ENCODE measurements at places on chromosomes 1 and 21. TPM values are rescaled to one million over a fixed set of nuclear protein-coding genes. Genes with fewer than 3 reads are reported as not detected.

The PTGFR gene
- not detected for total RNA-seq

The ADORA1 gene
- total RNA-seq, result 0.11 TPM

The CYYR1 gene
- total RNA-seq, result not detected

The GJA5 gene
- total RNA-seq, result not detected

The ANGPTL7 gene
- total RNA-seq, result not detected

The ANKRD45 gene
- not detected for total RNA-seq

The C1orf87 gene
- total RNA-seq, result not detected

The AADACL4 gene
- not detected for total RNA-seq

The CGN gene
- total RNA-seq, result 0.24 TPM

The NR5A2 gene
- 2.8 TPM for total RNA-seq

The ANKRD34A gene
- 0.14 TPM for total RNA-seq

- no peak for DNase-seq
Observed at GRCh38 chr1:55943012-55943411, 636.4 kb downstream of the PLPP3 start.

GRCh38 chr1:223754681-223755431 is 42.5 kb downstream of the CAPN2 start:
- no peak for DNase-seq

GRCh38 chr1:32250893-32251716 is at the start of gene LCK:
Gene LCK, plus strand, starts transcription at chr1:32251265. Its CDS starts 23,065 bp downstream, at chr1:32274330.
- no peak for DNase-seq

- no peak for DNase-seq
Observed at GRCh38 chr1:152022474-152022873, 14.3 kb downstream of the S100A11 start.

- no peak for DNase-seq
Observed at GRCh38 chr1:223827193-223827663, 18.5 kb downstream of the TP53BP2 start.

DNA sequence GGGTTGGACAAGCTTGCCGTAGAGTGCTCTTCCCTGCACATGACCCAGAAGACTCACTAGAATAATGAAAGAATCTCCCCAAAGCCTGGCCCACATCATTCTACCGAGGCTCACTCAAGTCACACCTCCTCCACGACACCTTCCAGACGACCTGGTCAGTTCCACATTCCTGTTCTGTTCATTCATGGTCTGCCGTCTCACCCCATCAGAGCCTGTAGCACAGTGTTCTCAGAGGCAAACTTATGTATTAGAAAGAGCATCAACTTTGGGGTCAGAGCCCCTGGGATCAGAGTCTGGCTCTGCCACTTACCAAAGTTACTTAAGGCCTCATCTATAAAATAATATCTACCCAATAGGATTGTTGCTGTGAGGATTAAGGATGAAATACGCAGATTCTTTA is 7.5 kb downstream of the OLFML3 start:
- DNase-seq, result no peak

DNA sequence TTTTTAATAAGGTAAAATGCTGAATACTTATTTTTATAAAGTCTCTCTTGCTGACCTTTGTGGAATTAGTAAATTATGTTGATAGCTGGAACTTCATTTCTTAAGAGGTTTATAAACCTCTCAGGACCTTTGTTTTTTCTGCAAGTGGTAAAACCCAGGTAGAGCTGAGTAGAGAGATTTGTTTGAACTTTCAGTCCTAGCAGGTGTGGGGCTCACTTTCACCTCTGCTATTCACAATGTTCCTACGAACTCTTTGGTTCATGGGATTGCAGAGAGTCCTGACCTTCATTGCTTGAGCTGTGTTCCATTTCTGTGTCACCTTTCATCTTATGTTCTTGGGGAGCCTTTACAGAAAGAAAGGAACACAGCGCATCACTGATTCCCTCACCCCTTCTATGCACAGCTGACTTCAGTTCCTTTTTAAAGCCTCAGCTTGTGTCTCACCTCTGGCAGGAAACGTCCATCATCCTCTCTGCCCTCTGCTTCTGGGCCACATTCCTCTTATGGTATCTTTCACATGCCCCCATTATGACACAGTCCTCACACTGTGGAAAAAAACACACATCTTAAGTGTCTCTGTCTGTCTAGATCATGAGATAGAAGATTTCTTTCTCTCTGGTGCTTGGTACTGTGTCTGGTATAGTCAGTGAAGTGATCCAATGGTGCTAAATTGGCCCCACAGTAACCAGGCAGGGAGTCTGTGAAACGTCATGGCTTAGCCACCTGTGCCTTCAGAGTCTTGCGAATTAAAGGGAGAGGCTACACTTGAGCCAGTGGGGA is 262.5 kb upstream of the B3GALT2 start:
- DNase-seq, result no peak

GRCh38 chr1:232890340-232890943 is 60.0 kb upstream of the NTPCR start:
- no peak for DNase-seq

DNA sequence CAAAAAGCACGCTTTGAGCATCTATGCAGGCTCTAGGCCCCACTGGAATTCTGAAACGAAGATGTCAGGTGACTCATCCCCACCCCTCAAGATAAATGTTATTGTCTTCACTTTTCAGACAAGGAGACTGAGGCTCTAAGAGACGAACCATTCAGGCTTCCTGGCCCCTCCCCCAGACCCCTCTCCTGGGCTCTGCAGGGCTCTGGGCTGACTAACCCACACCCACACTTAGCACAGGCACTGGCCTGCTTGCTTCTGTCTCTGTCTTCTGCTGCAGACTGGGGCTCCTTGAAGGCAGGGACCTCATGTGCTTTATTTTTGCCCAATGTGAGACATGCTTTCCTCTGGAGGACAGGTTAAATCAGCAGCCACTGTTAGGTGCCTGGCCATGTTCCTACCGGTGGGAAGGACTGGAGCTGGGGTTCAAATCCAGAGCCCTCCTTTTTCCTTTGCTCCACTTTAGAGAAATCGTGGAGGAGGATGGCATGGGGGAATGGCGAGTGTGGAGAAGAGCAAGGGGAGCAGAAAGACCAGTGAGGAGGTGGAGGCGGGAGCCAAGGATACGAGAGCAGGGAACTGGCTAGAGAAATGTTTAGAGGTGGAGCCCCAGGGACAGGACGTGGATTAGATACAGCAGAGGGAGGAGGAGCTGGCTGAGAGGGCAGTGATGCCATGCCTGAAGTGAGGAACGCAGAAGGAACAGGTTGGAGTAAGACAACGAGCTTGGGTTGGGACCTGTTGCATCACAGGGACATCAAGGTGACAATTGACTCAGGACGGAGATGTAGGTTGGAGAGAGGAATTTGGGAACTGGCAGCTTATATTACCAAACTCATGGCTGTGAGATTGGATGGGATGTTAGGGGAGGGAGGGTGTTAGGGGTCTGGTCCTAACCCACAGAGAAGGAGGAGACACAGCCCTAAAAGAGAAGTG is 1.7 kb downstream of the TMEM125 start:
- DNase-seq, result no peak

DNA sequence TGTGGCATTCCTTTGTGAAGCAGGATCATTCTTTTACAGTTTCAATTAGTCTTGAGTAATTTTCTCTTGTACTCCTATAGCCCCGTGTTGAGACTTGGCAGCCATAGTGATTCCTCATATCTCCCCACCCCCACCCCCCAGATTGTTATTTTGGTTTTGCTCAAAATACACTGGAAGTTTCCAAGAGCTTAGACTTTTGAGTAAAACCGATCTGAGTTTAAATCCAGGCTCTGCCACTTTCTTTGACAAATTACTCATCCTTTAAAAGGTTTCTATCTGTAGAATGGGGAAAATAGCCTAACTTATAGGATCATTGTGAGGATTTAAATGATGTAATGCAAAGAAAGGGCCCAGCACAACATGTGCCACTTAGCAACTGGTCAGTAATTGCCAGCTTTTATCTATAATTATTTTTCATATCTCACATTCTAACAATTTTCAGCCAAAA is 53.1 kb upstream of the RC3H1 start:
- no peak for DNase-seq

- DNase-seq, result no peak
Observed at GRCh38 chr1:100811808-100812207, 82.8 kb downstream of the EXTL2 start.

DNA sequence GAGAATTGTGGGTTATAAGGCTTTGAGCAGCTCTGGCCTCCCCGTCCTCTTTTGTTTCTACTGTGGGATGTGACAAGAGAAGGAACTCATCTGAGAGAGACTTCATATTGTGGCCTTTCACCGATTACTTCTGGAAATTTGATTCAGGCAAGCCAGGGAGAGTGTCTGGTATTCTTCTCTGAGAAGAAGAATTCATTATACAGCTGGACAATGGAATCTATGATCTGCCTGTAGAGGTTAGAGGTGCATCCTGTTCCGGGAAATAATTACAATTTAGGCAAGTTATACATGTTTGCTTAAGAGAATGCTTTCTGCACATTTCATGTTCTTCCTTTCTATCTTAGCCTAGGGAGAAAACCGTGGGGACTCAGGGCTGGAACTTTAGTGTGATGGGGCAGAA is 12.8 kb upstream of the RNU1-2 start:
- DNase-seq, result no peak

- no peak for DNase-seq
Observed at GRCh38 chr1:160911441-160911840, 26.5 kb upstream of the ITLN1 start.

- DNase-seq, result no peak
Observed at GRCh38 chr1:35499652-35500176, 57.5 kb downstream of the KIAA0319L start.

DNA sequence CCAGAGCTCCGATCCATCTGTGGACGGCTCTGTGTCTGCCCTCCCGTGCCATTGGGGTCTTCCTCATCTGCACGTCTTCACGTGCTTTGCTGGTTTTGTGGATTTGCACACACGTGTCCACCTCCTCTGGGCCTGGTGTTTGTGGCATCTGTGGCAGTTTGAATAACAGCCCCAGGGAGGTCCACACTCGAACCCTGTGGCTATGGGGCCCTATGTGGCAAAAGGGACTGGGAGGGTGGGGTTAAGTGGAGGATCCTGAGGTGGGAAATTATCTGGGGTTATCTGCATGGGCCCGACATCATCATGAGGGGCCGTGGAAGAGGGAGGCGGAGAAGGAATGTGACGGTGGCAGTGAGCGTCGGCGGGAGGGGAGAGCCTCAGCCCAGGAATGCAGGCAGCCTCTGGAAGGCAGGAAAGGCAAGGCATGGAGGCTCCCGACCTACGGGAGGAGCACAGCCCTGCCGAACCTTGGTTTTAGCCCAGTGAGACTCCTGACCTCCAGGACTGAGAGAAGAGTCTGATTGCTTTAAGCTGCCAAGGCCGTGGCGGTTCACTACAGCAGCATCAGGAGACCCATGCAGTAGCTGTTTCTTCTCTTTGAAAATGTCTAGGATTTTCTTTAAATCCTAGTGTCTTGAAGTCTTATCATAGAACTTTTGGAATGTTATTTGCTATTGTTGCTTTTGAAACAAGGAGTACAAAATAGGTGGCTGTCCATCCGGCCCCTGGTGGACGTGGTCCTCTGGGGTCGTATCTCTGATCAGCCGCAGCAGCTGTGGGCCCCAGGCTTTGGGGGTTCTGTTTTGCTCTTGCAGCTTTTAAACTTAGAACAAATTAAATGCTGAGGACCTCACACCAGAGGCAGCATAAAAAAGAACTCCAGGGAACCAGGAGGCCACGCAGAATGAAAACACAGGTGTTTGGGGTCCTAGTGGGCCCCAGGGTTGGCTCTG is 40.0 kb upstream of the LRRC3 start:
- DNase-seq, result no peak

DNA sequence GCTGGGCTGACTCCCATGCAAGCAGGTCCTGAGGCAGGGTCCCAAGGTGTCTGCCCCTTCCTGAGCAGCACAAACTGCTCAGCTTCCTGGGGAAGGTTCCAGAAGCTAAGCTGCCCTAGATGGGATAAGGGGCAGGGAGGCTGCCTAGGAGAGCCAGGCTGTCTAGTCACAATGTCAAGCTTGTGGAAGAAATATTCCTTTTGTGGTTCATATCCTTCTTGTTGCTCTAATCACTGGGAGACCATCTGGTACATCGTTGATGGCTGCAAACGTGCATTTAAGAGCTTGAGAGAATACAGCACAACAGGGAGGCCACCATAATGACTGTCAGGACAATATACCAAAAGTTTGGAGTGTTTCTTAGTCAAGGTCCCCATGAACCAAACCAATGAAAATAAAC is 67.4 kb downstream of the SLC16A1 start:
- no peak for DNase-seq

DNA sequence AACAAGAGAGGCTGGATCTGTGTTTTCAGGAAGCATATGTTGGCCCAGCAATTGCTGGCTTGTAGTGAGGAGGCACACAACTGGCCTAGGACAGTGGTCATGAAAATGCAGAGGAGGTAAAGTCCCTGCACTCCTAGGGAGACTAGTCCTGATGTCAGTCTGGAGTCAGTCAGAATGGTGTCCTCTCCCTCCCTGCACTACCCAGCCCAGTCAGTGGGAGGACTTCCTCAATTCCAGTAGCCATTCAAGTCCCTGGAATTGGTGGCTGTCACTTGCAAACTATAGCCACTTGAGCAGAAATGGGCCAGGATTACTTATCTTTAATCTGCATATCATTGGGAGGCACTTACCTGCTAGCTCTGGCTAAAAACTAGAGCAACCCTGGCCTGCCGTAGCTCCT is 18.6 kb downstream of the NDUFS5 start:
- no peak for DNase-seq

GRCh38 chr1:21308847-21309652 is 18.8 kb upstream of the ECE1 start:
- no peak for DNase-seq

- DNase-seq, result no peak
Observed at GRCh38 chr1:194024659-194025058, 838.2 kb upstream of the B3GALT2 start.

- no peak for DNase-seq
Observed at GRCh38 chr1:48878191-48878940, 101.7 kb upstream of the BEND5 start.

DNA sequence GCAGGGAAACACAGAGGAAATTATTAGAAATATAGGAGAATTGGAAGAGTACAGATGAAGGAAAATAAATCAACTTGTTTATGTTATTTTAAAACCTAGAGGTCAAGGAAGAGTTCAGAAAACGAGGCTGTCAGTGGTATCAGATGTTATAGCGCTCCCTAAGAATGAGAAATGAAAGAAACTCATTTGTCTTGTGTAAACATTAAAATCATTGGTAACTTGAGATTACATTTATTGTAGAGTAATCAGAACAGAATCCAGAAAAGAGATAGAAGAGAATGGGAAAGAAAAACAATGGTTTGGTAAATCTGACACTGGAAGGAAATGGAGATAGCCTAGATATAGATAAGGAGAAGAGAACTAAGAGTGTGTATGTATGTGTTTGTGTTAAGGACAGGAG is 106.4 kb downstream of the ATF6 start:
- no peak for DNase-seq

DNA sequence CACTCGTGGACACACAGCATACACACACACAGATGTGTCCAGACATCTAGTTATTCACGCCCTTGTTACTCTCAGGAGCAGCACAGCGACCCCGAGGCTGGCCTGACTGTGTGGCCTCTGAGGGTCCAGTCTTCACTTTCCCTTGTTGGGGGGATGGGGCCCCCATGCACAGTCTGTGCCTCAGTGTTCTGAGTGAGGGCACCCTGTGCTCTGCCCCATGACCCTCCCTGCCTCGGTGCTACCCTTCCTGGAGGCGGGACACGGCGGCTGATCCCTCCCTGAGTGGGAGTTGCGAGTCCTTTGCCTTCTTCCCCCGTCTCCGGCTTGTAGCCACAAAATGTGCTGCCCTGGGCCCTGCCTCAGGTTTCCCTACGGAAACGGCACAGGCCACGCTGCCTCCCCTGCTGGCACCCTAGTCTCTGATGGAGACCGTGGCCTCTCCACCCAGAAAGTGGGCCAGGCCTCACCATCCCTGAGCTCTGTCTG is 8.6 kb downstream of the CSTB start:
- DNase-seq, result no peak
